ENCODE measurements at places on chromosomes 2 and 18. TPM values are rescaled to one million over a fixed set of nuclear protein-coding genes. Genes with fewer than 3 reads are reported as not detected.
A peak's percentile ranks its signal among the peaks of the same experiment; 100 is the strongest.

DNA sequence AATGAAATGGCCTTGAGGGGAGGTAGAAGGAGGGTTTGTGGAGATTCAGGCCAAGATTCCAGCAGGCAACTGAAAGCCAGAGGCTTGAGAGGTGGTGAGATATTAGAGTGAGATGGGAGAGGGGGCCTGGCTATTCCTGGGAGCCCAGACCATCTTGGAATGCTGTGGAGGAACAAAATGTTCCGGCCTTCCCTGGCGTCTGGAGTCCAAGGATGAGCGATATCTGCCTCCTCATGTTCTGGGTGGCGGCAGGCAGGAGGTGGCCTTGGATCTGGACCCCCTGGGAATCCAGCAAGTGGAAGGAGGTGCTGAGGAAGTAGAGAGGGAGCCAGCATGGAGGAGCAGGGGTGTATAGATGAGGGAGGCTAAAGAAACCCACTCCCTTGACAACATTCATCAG is 335.9 kb downstream of the CYP26B1 start:
- DNase-seq: peak; percentile 16

DNA sequence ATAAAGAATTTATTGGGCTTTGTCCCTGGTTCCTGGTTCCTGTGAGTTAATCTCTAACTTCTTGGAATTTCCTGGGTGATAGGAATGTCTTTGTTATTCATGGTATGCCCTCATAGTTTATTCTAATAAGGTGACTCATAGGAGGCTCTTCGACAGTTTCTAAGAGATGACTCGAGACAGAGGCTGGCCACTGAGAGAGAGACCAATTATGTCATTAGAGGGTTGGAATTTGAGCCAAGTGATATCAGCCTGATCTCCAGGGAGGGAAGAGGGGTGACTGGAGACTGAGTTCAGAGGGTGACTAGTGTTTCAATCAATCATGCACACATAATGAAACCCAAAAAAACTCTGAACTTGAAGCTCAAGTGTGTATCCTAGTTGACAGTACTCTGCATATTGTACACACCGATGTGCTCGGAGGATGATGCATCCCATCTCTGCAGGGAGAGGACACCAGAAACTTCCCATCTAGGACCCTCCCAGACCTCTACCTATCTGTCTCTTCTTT is 185.7 kb downstream of the MTCL1 start:
- no peak for DNase-seq

DNA sequence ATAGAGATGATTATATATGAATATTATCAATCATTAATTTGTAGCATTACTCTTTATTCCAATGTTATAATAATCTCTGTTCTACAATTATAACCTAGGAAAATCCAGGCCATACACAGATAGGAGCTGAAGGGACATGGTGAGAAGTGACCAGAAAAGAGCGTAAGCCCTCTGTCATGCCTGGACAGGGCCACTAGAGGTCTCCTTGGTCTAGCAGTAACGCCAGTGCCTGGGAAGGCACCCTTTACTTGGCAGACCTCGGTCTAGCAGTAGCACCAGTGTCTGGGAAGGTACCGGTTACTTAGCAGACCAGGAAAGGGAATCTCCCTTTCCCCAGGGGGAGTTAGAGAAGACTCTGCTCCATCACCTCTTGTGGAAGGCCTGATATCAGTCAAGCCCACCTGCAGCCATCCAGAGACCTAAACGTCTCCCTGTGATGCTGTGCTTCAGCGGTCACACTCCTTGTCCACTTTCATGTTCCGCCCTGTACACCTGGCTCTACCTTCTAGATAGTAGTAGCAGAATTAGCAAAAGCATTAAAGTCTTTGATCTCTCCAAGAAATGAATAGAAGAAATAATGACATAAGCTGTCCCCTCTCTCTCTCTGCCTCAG is 447.5 kb upstream of the FSIP2 start:
- DNase-seq: peak; percentile 50

DNA sequence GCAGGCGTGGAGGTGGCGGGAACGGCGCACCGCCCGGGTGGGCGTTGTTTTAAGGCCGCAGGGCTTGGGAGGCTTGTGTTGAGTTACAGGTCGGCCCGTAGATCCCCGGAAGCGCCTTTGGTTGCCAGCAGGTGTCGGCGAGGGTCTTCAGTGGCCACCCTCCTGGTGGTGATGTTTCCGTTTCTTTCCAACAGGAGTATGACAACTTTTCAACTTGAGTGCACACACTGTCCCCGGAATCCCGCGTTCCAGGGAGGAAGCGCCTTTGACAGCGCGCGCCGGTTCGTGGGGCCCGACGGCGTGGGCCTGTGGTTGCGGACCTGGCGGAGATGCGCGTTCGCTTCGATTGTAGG is 1.0 kb upstream of the HDAC4 start:
- DNase-seq: no peak

- no peak for DNase-seq
Measured at GRCh38 chr2:2123238-2123637, 207.8 kb downstream of the MYT1L start.

GRCh38 chr2:208698114-208698513 is 291.5 kb downstream of the PTH2R start:
- no peak for DNase-seq

DNA sequence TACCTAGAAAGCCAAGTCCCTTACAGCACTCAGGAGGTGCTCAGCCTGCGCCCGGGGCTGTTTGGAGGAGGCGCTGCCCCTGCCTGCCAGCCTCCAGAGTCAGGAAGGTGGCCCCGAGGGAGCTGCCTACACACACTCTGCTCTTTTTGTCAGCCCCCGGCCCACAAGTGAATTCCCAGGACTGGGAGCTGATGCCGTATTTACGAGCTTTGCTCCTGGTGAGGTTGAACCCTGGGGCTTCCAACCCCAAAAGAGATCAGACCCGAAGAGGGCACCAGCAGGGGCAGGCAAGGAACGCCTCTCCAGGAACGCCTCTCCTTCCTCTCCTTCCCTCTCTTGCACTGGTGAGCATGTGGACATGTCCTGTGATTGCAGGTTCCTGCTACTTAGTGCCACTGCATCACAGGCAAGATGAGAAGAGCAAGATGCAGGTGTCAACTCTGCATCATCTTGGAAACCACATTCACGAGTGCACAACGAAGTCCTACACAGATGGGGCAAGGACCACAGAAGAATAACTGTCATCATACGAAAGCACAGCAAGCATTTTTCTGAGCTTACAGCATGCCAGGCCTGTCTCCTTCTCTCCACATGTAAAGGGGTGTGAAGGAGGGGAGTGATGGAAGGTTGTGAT is 126.7 kb downstream of the NDUFA10 start:
- DNase-seq: no peak

GRCh38 chr18:63074981-63075404 is 244.6 kb downstream of the BCL2 start:
- DNase-seq: peak; percentile 87

The EFHD1 gene
- 27.3 TPM for total RNA-seq

The GYPC gene
- 4.3 TPM for total RNA-seq

All from left lobe of liver (tissue), 2 donors.